ENCODE measurements at places on chromosomes 13 and 19.
A peak's percentile ranks its signal among the peaks of the same experiment; 100 is the strongest.

GRCh38 chr19:48565090-48565489 is 13.1 kb downstream of the SULT2B1 start:
- DNase-seq = no peak

GRCh38 chr19:3809881-3810707 is 23.9 kb upstream of the MATK start:
- no peak for DNase-seq

DNA sequence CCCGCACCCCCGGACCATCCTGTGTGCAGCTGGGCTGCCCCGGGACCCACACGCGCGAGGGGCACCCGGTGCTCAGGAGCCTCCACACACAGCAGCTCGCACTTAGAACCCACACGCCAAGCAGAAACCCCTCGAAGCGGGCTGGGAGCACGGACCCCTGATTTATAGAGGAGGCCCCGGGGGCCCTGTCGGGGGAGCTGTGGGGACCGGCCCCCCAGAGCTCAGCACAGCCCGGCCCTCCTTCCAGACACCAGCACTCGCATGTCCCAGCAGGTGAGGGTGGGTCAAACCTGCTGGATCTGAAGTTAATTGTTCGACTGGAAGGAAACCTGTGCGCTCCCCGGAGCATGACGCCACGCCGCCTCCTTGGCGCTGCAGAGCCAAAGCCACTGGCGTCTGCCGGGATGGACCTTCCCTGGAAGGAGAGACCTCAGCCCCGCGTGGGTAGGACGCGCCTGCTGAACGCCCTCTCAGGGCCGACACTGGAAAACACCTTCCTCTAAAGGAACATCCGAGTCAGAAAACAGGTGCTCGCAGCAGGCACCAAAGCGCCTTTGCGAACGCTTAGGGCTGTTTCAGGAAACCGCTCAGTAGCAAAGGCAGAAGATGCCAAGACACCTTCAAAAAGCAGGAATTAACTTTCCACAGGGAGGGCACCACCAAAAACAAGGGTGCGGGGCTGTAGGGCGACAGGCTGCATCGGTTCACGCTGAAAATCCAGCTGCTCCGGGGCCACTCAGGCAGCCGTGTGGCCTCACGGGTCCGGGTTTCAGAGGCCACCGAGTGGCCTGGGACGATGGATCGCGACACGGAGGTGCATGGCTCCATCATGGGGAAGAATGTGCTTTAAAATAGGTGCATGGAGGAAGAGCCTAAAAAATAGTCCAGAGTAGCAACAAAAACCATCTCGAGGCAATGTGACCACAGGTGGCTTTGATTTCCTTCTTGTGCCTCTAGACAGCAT is 37.8 kb upstream of the GRTP1 start:
- peak; percentile 62 for DNase-seq

DNA sequence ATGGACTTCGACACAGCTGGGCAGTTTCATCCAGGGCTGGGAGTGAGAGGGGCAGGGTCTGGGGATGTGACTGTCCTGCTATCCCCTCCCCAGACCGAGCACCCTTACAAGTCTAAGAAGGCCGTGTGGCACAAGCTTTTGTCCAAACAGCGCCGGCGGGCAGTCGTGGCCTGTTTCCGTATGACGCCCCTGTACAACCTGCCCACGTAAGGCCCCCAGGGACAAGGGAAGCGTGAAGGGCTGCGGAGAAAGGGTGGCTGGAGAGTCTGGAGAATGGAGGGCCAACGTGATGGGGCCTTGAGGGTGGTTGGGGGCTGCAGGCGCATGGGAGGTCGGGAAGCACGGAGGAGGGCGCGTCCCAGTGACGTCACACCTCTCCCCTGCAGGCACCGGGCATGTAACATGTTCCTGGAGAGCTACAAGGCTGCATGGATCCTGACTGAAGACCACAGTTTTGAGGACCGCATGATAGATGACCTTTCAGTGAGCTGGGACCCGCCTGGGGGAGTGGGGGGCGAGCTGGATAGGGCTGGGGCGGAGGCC is 89.5 kb downstream of the MAP4K1 start:
- DNase-seq = no peak

DNA sequence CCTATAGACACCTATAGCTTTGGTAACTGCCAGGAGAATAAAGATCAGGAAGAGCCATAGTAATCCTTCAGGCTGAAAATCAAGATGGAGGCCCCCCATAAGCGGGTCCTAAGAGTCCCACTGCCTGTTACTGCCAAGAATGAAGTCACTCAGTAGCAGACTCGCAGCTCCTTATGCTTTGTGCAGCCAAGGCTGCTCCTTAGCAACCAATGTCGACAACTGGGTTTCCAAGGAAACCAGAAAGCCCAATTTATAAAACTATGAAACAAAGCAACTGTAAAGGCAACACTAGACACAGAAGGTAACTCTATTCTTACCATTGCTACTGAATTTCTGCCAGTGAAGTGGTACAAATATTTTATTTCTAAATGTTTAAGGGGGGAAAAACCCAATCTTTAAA is 56.5 kb downstream of the DCLK1 start:
- no peak for DNase-seq

DNA sequence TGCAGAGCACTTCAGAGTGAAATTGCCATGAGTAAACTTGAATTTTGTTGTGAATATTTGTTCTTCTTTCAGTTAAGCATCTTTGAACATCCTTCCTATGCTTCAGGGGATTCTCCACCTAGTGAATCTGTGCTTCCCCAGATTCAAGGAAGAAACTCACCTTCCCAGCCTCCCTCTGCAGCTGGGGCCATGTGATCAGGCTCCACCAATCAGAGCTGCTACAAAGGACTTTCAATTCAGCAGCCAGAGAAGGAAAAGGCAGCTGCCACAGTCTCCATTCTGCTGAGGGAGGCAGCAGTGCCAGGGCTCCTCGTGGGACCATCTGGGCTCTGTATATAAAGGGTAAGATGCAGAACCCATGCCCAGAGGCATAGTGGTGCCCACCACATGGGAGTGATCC is 89.7 kb upstream of the SIAH3 start:
- DNase-seq = no peak

DNA sequence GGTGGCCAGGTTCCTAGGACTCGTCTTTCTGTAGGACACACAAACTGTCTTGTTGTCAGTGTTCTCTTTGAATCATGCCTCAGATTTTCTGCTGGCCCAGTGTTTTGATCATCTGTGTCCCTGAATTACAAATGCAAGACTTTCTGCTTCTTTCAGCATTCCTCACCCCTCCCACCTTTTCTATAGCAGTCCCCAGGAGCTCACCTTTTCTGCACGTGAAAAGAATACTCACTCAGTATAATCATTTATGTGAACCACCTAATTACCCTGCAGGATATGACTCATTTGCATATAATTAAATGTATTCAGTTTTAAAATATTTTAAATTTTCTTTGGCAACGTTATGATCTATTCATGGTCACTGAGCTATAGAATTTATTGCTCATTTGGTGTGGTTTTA is 389.2 kb downstream of the ITGBL1 start:
- no peak for DNase-seq

- peak; percentile 38 for DNase-seq
Observed at GRCh38 chr19:50830266-50831025, 2.9 kb downstream of the KLK15 start.

- DNase-seq = peak; percentile 30
Observed at GRCh38 chr13:112627161-112627560, 39.2 kb upstream of the TUBGCP3 start.

GRCh38 chr13:54945973-54946372 is 1917.4 kb downstream of the OLFM4 start:
- DNase-seq = no peak

DNA sequence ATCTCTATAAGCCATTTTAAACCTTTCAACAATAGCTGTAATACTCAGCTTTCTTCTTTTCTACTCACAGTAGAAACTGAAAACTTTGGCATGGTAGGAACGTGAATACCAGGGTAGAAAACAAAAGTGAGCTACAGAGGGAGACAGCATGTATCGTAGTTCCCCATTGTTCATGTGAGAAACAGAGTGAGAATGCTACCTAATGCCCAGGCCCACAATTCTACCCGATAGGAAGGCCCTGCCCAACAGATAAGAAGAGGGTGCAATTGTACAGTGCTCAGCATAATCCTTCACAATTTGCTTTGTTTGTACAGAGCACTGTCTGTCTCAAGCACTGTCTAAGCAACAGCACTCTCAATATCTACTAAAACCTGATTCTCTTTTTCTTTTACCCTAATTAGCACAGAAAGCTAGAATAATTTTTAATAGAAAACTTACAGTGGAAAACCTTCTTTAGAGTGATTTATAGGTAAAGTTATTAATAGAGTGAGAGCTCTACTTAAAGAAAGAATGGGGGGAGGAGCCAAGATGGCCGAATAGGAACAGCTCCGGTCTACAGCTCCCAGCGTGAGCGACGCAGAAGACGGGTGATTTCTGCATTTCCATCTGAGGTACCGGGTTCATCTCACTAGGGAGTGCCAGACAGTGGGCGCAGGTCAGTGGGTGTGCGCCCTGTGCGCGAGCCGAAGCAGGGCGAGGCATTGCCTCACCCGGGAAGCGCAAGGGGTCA is 322.3 kb downstream of the EFNB2 start:
- no peak for DNase-seq

GRCh38 chr13:99208185-99208584 is 7.5 kb downstream of the UBAC2 start:
- no peak for DNase-seq

DNA sequence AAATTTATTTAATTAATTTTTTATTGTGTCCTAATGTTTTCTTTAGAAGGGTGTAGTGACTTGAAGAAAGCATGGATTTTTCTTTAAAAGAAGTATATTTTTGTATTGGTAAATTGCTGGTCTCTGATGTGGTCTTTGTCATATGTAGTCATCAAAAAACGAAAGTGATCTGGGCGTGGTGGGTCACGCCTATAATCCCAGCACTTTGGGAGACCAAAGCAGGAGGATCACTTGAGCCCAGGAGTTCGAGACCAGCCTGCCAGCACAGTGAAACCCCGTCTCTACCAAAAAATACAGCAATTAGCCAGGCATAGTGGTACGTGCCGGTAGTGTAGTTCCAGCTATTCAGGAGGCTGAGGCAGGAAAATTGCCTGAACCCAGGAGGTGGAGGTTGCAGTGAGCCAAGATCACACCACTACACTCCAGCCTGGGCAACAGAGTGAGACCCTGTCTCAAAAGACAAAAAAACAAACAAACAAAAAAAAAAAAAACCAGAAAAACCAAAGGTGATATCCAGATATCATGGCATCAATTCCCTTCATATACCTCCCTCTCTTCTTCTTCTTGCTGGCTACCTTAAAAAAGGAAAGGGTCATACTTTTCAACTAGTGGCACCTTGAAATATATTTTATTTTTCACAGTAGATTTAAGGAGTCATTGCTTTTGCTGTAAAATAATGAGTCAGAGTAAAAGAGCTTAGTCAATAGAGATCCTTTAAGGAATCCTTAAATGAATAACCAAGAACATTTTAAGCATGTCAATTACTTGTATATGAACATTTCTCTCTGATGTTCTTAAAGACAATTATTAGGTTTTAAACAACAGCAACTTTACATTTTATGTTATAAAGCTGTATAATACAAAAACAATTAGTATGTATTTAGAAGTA is 19.9 kb downstream of the KCTD4 start:
- DNase-seq = no peak

GRCh38 chr19:35090506-35091214 is 25.0 kb upstream of the FXYD3 start:
- peak; percentile 92 for DNase-seq

- no peak for DNase-seq
Observed at GRCh38 chr13:70432276-70432805, 324.1 kb upstream of the KLHL1 start.

DNA sequence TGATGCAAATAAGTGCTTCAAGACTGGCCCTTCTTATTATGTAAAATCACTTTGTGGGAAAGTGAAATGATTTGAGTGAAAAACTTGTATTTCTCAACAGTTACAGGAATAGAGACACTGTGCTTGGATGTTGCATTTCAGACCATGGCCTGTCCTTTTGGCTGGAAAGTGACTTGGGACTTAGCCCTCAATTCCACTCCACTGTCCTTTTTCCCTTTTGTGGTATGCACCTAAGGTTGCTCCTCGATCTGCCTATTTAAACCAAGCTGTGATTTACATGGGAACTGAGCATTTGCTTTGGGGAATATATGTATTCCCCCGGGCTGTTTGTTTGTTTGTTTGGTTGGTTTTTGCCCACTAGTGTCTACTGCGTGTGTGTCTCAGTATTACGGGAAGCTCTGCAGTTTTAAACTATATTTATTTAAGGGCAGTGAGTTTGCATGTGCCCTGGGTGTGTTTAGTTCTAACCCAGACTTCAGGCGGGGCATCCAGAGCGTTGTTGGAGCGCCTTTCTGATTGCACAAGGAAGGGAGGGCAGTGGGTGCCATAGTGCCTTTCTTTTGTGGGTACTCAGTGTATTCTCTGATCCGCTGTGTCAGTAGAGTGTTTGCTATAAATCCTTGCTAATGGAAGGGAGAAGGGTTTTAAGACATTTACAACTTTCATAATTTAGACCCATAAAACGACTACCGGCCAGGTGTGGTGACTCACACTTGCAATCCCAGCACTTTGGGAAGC is 18.2 kb upstream of the RNF113B start:
- no peak for DNase-seq

DNA sequence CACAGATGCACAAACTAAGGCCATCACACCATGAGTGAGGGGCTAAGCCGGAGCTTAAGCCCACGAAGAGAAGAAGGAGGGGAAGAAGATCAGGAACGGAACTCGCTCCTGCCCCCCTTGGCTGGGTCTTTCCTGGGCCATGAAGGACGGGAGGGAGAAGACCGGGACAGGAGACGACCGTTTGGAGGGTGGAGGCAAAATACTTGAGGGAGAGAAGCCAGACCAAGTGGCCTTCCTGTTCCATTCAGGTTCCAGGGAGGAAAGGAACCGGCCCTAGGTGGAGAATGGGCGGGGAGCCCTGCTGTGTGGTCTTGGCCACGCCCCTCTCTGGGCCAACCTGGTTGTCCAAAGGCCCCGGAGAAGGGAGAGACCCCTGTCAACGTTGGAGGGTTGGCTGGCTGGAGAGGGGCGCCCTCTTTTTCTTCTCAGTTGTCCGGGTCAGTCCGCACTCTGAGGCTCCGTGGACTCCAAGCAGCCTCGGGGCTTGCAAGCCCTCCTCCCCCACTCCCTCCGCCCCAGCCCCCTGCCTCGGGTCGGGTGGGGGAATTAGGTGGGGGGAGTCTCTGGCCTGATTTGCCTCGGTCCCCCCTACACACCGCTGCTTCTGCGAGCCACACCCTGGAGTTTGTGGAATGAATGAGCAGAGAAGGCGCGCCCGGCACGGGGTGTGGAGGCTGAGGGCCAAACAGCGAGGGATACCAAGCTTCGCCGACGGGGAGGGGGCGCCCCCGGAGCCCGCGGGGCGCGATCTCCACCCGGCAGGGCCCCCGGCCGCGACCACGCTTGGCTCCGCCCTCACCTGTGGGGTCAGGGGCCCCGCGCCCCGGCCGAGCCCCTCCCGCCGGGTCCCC is 757 bp downstream of the FBN3 start:
- DNase-seq = peak; percentile 92

DNA sequence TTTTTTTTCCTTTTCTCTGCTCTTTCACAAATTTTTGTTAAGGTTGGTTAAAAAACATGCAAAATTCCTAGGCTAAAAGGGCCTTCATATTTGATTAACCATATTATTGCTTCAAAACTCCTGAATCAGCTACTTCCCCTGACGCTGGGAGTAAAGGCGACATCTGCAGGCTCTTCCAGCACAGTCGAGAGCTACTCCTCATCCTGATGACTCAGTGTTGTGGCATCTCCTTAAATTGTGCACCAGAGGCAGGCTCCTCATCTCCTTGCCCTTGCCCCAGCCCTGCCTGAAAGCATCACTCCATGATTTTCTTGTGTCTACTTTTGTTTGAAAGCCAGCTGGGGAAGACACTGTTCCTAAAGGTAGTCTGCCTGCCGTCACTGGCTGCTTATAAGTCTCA is 24.5 kb upstream of the SOX1 start:
- no peak for DNase-seq

All from kidney (tissue), 22 donors.